ENCODE measurements at places on chromosomes 5 and 9. TPM values are rescaled to one million over a fixed set of nuclear protein-coding genes. Genes with fewer than 3 reads are reported as not detected.

PAPPA gene
- total RNA-seq, result not detected

DNA sequence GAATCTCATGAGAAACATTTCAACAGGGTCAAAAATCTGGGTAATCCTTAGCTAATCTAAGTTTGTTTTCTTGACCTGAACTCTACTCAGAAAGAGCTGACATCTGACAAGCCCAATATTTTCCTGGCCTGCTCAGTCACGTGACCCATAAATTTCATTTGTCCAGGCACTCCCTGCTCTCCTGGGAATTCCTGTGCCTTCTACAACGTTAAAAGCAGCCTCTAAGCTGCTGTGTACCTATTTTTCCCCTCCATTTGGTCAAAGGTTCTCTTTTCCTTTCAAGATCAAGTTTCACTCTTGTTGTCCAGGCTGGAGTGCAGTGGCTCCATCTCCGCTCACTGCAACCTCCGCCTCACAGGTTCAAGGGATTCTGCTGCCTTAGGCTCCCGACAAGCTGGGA, 148.8 kb upstream of the ABCA1 start:
- no peak for DNase-seq

DNA sequence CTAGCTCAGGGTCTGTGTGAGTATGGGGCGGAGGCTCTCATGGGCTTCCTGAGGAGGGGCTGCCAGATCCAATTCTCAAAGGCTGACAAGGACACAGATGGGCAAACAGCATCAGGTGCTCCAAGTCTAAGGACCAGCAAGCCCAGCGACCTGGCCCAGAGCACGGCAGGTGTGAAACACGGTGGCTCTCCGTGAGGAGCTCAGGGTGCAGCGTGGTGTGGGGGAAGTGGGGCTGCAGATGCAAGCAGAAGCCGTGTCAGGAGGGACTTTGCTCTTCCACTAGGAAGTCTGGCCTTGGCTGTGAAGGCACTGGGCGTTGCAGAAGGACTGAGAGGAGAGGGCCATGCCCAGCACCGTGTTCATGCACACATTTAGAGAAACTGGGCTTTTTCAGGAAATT, 420.0 kb downstream of the GADD45G start:
- no peak for DNase-seq

SETX gene
- total RNA-seq, result 26.4 TPM

BTNL3 gene
- total RNA-seq, result not detected

MARCOL gene
- not detected for total RNA-seq

- DNase-seq, result no peak
These were observed 142.4 kb downstream of the ST8SIA4 start for GRCh38 chr5:100760688-100761087.

CNTLN gene
- total RNA-seq, result 0.10 TPM

CAVIN4 gene
- not detected for total RNA-seq

HTR4 gene
- not detected for total RNA-seq

DNA sequence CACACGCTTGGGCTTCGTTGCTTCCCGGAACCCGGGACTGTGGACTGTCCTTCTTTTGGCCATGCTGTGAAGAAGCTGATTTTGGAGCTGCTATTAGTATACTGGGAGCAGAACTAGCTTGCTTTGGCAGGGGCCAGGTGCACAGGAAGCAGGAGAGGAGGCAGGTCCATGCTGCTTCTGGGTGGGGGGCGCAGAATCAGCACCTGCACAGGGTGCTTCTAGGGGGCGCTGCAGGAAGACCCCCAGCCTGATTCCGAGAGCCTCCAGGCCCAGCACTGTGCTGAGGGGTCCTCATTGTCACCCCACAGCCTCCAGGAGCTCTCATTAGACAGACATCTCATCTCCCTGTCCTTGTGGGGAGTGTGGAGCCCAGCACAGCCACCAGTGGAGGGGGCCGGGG, 252.6 kb upstream of the IRX4 start:
- DNase-seq, result no peak

PSAT1 gene
- total RNA-seq, result 240 TPM

- no peak for DNase-seq
These were observed 47.4 kb downstream of the NDUFS4 start for GRCh38 chr5:53607886-53608285.

DNA sequence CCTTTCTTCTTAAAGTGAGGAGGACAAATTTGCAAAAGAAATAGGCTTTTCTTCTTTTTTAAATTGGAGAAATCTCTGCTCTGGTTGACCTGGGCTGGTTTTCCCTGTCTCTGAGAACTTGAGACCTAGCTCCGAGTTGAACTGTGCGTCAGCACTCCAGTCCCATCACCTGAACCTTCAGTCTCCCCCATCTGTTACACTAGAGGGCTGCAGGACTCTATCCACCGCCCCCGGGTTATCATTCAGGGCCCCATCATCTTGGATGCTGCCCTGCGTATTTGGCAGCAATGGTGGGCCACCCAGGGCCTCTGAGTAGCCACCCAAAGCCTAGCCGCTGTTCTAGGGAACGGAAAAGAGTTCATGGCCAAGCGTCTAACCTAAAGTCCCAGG, 2.5 kb downstream of the FOXE1 start:
- no peak for DNase-seq

- DNase-seq, result peak; percentile 44
These were observed 120.9 kb downstream of the WNK2 start for GRCh38 chr9:93304574-93305496.

CLTA gene
- total RNA-seq, result 101 TPM

DNA sequence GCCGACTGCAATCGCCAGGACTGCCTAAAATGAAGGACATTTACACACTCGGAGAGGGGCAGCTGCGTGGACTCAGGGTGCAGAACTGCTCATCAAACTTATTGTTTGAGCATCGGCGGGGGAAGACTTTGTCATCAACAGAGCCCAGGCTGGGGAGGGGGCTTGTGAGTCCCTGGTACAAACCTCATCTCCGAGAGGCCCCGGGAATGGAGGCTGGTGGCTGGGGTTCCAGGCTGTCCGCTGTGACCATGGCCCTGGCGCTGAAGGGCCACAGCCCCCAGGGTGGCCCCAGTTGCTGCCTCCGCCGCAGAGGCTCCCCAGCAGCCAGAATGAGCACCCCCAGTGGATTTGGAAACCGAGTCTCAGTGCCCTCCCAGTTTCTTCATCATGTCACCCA, 46.1 kb upstream of the RNU6ATAC start:
- no peak for DNase-seq

DNA sequence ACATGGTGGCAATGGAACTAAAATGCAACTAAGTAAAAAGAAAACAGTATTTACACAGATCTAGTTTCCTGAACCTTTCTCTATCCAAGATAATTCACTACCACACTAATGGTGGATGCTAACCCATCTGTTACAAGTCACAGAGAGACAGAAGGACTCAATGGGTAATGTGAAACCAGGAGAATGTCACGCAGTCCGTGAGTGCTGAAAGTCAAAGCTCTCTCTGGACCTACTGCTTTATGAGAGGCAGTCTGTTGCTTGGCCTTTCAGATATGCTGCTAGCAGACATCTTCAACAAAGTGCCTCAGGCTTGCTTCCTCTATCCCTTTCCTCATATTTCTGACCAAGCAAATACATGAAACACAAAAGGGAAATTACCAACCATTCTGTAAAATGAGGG, 69.0 kb upstream of the GLRX start:
- no peak for DNase-seq

ADAMTS13 gene
- 3.2 TPM for total RNA-seq

Measured in activated naive CD4-positive, alpha-beta T cell treated with anti-CD3 and anti-CD28 coated beads for 36 hours (primary cell).